ENCODE measurements at places on chromosomes 12 and 14. TPM values are rescaled to one million over a fixed set of nuclear protein-coding genes. Genes with fewer than 3 reads are reported as not detected.

DNA sequence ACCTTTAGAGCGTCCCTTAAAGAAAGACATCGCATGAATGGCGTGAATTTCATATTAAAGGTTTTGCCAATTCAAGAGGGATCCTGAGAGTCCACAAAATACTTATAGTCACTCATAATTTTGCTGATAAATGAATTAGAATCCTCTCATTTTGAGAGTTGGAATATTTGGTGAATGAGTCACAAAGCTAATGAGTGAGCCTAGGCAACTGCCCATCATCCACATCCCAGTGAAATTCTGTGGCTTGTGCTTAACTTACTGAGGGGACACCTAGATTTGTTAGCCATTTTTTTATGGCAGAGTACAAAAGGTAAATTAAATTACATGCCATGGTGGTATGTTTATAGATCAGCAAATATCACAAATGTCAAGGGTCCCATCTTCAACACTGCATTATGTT, 12.7 kb upstream of the NOXRED1 start:
- DNase-seq = no peak

DNA sequence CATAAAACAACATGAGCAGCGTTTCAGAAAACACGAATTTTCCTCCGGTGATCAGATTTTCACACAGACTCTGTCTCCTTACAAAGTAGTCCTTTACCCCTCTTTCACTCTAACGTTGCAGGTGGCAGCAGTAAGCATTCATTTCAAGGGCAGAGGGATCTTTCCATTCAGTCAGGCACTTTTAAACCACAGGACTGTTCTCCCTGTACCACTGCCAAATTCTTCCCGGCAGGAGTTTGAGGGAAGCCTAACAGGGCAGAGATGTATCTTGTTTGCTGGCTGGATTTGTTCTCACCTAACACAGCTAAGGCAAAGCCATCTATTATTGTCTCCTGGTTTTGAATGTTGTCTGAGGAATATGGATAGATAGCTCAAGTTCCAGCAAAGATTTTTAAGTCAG, 1187.3 kb upstream of the SEL1L start:
- DNase-seq = no peak

- no peak for DNase-seq
Observed at GRCh38 chr14:76109087-76109880, 42.4 kb upstream of the GPATCH2L start.

DNA sequence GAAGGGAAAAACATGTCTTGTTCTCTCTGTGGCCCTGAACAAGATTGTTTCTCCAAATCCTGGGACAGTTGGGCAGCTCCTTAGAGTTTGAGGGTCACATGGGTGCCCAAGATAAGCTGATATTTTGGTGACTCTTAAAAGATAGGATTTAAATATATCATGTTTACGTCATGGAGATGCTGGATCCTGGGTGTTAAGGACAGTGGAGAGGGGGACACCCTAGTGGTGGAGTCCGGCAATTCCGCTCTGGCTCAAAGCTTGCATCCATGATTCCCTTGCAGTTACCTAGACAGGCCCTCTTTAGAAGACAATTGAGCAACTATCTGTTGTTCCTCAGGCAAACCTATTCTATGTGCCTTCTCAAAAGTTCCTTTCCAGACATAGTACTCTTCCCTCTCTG, 101.8 kb downstream of the CMKLR1 start:
- DNase-seq = no peak

- no peak for DNase-seq
Observed at GRCh38 chr12:611721-612120, 51.5 kb downstream of the NINJ2 start.

DNA sequence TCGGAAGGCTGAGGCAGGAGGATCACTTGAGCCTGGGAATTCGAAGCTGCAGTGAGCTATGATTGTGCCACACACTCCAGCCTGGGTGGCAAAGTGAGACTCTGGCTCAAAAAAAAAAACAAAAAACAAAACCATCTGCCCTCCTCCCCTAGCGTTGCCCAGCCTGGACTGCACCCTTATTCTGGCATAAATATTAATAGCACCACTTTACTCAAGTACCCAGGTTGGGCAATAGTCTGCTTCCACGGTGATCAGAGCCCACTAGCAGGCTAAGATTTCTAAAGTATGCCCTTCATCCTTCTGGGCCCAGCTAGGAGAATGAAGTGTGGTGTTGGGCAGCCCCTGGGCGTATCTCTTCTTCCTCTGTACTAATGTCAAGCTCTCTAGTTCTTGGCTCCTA, 33.3 kb downstream of the KCTD10 start:
- no peak for DNase-seq

- DNase-seq = no peak
Observed at GRCh38 chr12:117119592-117120198, 20.5 kb upstream of the TESC start.

DNA sequence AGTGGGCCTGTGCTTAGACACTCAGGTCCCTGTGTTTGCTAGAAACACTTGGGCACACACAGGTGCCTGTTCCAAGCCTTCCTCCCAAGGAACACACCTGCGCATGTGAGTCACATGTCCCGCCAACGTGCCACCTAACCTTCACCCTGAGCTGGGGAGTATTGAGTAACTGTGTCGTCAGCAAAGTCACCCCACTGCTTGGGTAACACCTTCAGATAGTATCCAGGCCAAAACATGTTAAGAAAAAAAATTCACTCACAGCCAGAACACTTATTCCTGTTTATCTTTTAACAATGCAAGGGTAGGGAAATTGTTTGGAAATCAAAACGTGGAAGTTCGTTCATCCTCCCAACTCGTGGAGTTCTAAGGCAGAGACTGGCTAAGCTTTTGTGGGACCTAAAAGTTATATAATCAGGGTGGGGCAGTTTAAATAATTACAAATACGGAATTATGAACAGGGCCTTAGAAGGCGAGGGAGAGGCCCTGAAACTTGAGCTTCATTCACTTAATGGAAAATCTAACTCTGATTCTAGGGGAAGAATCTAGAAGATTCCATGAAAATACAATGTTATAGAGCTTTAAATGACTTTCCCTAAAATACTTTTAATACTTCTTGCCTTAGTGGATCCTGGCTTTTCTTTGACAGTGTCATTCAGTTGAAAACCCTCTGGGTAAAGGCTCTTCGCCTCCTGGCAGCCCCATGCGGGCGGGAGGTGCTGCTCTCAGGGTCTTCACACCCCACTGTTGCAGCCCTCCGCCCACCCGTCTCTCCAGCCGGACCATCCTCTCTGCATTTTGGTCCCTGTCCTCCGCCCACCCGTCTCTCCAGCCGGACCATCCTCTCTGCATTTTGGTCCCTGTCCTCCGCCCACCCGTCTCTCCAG, 30.3 kb upstream of the ADIPOR2 start:
- peak; percentile 65 for DNase-seq

DNA sequence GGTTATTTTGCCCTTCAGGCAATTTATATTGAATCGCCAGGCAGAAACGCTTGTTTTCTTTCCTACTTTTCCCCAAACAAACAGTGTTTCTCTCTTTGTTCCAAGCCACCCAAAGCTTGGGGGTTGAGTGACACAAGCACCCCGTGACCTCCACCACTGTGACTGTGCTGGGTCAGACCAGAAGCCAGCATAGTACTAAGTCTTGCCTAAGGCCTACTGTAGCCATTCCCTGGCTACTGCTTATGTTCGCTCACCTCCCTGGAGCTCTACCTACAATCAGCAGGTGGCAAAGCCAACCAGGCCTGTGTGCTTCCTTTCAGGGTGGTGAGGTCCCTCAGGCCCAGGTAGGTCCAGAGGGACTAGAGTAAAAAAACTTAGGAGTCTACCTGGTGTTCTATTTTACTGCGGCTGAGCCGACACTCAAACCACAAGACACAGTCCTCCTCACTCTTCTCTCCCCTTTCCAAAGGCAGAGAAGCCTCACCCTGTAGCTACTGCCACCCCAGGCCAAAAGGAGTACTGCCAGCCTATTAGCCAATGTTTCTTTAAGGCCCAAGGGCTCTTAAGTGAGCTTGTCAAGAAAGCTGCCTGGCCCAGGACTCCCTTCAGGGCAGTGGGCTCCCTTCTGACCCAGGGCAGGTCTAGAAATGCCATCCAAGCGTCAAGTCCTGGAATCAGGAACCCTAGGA, 411.8 kb upstream of the MIS18BP1 start:
- no peak for DNase-seq

GRCh38 chr14:105019861-105020814, 745 bp downstream of the CDCA4 start:
- no peak for DNase-seq

GRCh38 chr12:48810903-48811431, 7.3 kb upstream of the CACNB3 start:
- DNase-seq = peak; percentile 67

- DNase-seq = no peak
Observed at GRCh38 chr12:76813972-76814371, 50.1 kb downstream of the ZDHHC17 start.

DNA sequence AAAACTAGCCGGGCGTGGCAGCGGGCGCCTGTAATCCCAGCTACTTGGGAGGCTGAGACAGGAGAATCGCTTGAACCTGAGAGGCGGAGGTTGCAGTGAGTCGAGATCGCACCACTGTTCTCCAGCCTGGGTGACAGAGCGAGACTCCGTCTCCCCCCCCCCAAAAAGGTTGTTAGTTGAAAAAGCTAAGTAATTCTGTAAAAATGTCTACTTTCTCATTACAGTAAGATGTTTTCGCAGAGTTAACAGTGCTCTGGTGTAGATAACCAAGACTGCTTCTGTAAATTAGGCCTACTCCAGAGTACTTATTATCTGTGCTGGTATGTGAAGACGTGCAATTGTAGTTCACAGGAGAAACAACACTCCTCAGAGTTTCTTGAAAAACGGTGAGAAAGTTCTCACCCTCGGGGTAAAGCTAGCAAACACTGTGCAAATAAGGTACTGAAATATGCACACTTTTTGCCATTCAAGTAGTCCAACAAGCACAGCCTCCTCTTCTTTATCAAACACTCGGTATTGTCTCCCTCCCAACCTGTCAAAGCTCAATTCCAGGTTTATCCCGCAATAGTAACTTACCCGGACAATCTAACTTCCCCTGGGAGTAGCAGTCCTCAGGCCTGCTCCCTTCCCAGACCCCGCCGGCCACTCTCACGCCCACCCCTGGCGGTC, 974 bp downstream of the BTBD7 start:
- DNase-seq = no peak

GRCh38 chr12:27545665-27546064, 21.7 kb downstream of the PPFIBP1 start:
- DNase-seq = no peak

DNA sequence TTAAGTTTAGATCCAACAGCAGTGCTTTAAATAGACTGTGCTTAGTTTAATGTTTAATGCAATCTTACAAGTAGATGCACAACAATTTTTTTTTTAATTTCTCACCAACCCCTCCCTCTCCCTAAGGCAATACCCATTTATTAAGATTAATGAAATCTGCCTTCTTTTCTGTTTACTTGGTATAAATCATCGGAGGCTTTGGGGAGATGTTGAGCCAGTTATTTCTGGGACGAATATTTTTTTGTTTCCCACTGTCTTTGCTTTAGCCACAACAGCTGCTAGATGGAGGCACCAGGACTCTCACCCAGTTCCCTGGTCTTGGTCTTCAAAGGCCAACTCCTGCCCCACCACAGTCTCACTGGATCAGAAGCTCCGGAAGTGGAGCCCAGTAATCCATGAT, 113.4 kb downstream of the PLXNC1 start:
- DNase-seq = no peak

- DNase-seq = no peak
Observed at GRCh38 chr12:92900941-92901340, 28.2 kb downstream of the EEA1 start.

PIWIL1 gene
- not detected for total RNA-seq

SLC6A15 gene
- not detected for total RNA-seq

LRRC43 gene
- 3.3 TPM for total RNA-seq

CLEC14A gene
- total RNA-seq = 75.8 TPM

WSCD2 gene
- 25.1 TPM for total RNA-seq

INHBE gene
- not detected for total RNA-seq
